ENCODE measurements at places on chromosomes 7 and 10.
A peak's percentile ranks its signal among the peaks of the same experiment; 100 is the strongest.

DNA sequence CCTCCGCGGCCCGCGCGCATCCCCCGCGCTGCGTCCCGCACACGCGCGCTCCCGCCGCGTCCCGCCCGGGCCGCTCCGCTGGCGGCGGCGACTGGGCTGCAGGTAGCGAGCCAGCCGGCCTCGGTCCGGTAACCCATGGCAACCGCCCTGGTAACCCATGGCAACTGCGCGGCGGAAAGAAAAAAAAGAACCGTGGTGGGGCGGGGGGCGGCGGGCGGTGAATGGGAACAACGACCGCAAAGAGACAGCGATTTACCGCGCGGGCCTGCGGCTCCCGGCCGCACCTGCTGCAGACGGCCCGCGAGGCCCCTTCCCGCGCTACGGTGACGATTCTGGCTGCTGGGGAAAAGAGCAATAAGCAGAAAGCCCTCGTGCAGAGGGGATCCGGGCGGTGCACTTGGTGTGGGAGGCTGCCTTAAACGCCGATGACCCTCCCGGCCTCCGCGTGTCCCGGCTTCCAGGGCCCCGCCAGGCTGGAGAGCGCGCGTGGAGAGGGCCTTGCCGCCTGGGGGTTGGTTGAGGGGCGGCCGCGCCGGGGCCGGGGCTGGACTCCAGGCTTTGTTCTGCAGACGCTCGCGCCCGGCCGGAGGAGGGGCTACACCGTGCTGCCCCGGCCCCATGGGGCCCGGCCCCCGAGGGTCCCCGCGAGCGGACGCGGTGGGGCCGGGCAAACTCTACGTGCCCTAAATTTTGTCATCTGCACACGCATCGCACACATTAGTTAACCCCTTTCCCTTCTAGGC lies 84.7 kb downstream of the SNX10 start:
- peak; percentile 85 for DNase-seq

DNA sequence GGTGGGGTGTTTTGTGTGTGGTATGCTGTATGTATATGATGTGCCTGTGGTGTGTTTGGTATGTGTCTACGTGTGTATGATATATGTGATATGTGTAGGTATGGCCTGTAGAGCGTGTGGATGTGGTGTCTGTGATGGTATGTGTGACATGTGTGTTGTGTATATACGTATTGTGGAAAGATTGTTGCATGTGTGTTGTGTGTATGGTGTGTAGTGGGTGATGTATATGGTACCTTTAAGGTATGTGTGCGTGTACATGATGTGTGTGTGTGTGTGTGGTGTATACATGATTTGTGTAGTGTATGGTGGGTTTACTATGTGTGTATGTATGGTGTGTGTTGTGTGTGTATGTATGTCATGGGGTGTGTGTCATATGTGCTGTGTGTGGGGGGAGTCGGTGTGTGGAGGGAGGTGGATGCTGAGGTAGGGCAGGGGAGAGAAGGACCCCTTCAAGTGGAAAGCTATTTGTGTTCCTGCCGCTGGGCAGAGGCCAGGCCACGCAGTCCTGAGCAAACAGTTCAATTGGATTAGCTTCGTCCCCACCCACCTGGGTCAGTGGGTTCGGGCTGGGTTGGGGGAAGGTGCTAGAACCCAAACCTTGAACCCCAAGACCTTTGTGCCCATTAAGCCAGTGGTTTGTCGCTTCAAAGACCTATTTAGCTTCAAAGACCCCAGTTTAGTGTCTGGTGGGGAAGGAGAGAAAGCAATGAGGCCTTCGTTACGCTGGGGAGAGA lies 1.9 kb upstream of the TRPV6 start:
- DNase-seq, result no peak

DNA sequence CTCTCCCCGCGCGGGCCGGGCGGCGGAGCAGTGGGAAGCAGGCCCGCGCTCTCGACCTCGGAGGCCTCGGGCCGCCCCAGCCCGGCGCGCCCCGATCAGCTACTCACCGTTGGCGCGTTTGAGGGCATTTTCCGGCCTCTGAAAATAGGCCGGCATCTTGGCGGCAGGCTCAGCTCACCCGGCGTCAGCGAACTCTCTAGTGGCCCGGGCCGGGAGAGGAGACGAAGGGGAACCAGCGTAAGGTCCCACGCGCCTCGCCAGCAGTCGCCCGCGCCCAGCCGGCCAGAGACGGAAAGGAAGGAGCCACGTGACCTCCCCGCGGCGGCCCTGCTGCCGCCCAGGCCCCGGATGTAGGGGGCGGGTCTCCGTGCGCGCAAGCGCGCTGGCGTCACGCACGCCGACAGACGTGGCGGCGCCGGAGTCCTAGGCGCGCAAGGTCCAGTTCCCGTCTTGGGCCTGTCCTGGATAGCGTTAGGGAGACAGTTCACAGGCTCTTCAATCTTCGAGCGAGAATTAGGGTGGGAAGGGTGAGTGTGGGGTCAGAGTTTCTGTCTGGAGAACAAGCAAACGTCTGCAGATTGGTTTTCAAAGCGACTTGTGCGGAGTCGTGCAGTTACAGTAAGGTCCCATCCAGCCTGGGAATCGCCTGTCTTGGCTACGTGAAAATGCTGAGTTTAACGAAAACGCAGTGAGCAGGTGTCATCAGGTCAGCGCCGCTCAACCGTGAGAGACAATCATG lies at the start of gene EIF3A:
Gene EIF3A (minus strand): TSS at position 297 of the 739 bp plus-strand sequence. CDS start 141 bp downstream, at position 156.
- peak; percentile 50 for DNase-seq

GRCh38 chr10:127119936-127120335 lies 76.5 kb downstream of the INSYN2A start:
- no peak for DNase-seq

- no peak for DNase-seq
These were observed 3.7 kb upstream of the IFIT1B start for GRCh38 chr10:89373916-89374711.

- no peak for DNase-seq
These were observed 122.7 kb upstream of the LRRTM3 start for GRCh38 chr10:66803174-66803573.

DNA sequence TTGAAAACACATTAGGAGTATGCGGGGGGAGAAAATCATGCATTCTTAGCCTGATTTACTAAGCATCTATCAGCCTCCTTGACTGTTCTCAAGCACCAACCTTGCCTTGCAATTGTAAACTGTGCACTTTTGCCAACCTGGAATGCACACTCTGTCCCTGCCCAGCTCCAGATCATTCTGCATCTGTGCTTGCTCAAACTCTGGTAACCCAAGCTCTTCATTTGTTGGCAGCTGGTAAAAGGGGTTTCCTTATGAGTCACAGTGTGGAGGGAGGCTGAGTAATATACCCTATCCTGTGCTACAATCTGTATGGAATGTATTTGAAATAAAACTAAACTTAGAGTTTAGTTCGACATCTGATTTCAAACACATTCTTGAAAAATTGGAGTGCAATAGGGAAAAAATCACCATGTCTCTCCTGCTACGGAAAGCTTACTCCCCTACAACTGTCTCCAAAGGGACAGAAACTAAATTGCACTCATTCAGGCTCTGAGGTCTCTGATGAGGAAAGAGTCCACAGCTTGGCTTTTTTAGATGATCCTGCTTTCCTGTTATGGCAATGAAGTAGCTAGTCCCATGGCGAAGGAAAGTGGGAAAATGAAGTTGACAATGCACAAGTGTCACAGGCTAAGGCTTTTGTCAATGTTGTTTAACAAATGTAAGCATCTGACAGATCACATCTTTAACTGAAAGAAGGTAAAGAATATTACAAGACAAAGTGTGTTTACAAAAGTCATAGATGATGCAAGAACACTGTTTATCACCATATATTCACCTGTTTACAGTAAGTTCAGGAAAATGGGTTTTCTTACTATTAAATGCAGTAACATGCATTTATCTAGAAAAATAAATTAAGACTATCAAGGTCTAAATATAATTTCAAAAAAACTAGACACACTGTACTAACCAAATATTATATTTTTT lies 61.9 kb downstream of the TES start:
- DNase-seq, result no peak

DNA sequence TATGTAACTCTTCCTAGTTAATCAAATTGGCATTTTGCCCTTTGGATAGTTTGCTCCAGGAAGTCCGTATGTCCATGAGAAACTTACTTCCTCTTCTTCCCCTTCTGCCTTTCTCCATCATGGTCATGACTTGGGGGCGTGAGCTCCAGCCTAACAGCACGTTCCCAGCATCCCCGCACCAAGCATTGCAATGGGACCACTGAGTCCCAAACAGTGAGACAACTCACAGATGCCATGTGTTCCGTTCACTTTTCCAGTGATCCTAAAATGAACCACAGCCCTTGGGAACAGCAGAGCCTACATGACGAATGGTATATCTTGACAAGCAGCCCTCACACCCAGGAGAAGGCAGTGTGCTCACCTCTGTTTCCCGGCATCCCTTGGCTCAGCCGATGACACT lies 10.7 kb downstream of the BTBD16 start:
- no peak for DNase-seq

GRCh38 chr7:148973256-148973655 lies 55.0 kb downstream of the PDIA4 start:
- DNase-seq, result no peak

- no peak for DNase-seq
These were observed 3.6 kb downstream of the EMX2 start for GRCh38 chr10:117546020-117546580.

- no peak for DNase-seq
These were observed 132.7 kb downstream of the CNTNAP2 start for GRCh38 chr7:146249272-146249671.

DNA sequence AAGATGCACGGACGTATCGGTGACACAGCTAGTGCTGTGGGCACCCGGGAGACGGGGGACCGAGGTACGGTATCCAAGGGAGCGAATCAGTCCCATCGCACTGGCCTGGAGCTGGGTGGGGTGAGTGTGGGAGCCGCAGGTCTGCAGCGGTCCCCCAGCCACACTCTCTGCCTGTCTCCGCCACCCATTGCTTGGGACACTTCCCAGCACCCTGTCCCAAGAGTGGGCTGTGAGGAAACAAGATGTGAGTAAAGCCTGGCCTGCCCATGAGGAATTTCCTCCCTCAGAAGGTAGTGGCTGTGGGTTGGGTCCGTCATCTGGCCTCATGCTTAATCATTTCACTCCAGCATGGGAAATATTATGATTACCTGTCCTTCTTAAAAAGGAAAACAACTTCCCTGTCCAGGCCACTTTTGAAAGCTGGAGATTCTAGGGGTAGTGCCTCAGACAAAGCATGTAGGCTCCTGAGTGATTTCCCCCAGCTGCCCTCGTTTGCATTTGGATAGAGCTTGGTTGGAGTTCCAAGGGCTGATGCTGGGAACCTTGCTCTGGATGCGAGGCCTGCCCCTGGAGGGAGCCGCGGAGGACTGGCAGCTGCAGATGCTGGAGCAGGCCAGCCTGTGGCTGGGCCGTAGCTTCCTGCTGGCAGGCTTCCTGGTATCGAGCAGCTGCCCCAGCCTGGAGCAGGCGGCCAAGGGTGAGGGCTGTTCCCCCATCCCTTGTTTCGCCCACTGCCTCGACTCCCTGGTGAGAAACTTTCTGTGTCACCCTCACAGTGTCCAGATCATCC lies 6.2 kb upstream of the ACTR3C start:
- no peak for DNase-seq

DNA sequence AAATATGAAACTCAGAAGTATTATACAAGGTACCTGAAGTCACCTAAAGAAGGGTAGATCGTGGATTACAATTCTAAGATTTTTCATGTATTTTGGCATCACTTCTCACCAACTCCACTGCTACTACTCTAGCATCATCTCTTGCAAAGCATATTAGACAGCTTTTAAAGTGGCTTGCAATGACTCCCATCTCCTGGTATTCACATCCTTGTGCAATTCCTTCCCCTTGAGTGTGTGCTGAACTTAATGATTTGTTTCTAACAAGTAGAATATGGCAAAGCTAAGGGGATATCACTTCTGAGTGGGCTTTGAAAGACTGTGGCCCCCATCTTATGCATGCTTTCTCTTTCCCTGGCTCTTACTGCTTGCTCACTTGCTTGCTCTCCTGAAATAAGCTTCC lies 280.2 kb downstream of the SNX13 start:
- no peak for DNase-seq
